M059J (cell line): ENCODE measurements at places on chromosomes 4 and X. TPM values are rescaled to one million over a fixed set of nuclear protein-coding genes. Genes with fewer than 3 reads are reported as not detected.

PDGFRA gene
- total RNA-seq, result 0.62 and 0.81 TPM in 2 replicates

PAGE1 gene
- total RNA-seq, result 1.1 and 1.6 TPM in 2 replicates

TMEM185A gene
- 32.7 and 38.4 TPM in 2 replicates for total RNA-seq

ANTXR2 gene
- total RNA-seq, result 11.3 and 18.9 TPM in 2 replicates

IL2 gene
- total RNA-seq, result not detected in 2 replicates

TMPRSS11F gene
- not detected in 2 replicates for total RNA-seq

MGAT4D gene
- total RNA-seq, result not detected in 2 replicates

NALF2 gene
- total RNA-seq, result not detected in 2 replicates

- peak; percentile 74 for DNase-seq
Observed at GRCh38 chr4:40629401-40630334, at the start of gene RBM47. TSS of gene RBM47 (minus strand) at chr4:40629864. CDS start at chr4:40438893, 190,971 bp downstream.

DNA sequence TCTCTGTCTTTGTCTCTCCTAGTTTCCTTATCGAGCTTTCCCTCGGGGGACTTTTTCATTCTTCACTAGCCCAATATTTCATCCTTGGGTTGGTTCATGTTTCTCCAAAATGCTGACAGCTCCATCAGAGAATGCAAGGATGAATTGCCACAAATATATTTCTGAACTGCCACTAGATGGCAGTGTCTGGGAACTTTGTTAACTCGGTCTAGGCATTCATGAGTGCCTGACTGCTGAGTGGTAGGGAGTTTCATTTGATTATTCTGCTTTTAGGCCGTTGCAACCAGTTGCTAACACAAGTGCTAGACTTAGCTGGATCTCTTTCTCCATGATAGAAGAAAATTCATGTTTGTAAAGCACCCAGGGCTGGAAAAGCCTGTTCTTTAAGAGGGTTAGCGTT is 73.5 kb upstream of the RAP2C start:
- DNase-seq, result peak; percentile 62

DNA sequence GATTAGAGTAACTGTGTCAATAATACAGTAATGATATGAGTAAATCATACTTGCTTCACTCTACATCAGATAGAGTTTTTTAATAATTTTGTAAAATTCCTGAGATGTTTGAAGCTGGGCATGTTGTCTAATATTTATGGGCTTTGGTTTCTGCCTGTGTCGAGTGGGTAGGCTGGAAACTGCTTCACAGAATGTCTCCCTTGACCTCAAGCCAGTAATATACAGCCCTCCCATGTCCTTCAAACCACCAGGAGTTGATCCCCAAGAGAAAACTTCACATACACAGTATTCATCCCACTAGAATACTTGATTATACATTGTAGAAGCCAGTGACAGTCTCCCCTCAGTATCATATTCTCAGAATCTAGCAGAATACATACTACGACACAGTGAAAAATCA is 284.8 kb upstream of the TENM3 start:
- peak; percentile 34 for DNase-seq

DNA sequence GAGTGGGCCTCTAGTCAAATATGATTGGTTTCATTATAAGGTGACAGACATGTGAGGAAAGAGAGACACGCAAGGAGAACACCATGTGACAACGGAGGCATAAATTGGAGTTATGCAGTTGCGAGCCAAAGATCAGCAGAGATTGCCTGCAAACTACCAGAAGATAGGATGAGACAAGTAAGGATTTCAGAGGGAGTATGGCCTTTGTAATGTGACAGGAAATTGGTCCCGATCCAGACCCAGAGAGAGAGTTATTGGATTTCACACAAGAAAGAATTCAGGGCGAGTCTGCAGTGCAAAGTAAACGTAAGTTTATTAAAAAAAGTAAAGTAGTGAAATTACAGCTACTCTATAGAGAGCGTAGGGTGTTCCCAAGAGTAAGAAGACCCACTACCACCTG is 35.7 kb upstream of the NDST4 start:
- DNase-seq, result no peak

GRCh38 chr4:160020804-160021203 is 917.9 kb downstream of the RAPGEF2 start:
- no peak for DNase-seq

- DNase-seq, result no peak
Observed at GRCh38 chr4:39263895-39264294, 81.6 kb downstream of the WDR19 start.

- no peak for DNase-seq
Observed at GRCh38 chr4:15413010-15413622, 14.7 kb upstream of the C1QTNF7 start.

- DNase-seq, result no peak
Observed at GRCh38 chrX:2521927-2522386, 21.2 kb upstream of the DHRSX start.

GRCh38 chr4:14046642-14047041 is 419.1 kb upstream of the BOD1L1 start:
- no peak for DNase-seq

DNA sequence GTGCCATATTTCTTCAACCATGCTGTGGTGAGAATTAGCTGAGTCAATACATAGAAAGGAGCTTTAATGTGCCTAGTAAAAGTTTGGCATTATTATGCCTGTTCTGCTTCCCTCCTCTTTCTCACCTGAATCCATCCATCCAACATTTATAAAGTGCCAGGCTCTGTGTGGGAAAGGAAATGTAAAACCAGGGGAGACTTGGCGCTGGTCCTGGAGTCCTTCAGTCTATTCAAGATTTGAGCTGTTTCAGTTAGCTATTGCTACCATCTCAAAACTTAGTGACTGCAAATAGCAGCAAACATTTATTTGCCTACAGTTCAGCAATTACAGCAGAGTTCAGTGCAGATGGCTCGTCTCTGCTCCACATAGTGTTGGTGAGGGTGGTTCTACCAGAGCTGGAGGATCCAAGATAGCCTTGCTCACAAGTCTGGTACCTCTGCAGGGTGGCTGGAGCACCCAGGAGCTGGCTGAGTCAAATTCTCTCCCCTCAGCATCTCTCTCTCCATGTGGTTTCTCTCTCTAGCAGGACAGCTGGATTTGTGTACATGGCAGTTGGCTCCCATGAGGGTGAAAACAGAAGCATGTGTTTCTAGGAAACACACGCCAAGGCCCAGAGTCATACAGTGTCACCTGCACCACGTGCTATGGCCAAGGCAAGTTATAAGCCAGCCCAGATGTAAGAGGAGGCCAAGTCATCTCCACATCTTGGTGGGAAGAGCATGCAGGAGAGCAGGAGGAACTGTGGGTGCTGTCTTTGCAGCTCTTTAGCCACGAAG is 77.3 kb downstream of the FHDC1 start:
- no peak for DNase-seq

- DNase-seq, result no peak
Observed at GRCh38 chrX:150088042-150088441, 149.8 kb upstream of the EOLA2 start.

DNA sequence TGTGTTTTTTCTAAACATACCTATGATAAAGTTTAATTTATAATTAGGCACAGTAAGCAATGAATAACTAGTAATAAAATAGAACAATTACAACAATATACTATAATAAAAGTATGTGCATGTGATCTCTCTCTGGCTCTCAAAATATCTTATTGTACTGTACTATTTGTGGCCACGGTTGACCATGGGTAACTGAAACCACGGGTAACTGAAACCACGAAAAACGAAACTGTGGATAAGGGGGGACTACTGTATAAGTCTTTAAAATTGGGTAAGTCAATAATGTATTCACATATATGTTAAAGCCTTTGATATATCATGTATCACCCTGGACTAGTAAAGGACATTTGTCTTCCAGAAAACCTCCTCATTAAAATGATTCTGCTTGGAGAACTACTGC is 20.0 kb downstream of the TMEM154 start:
- no peak for DNase-seq
